ENCODE measurements at places on chromosomes 6 and 20. TPM values are rescaled to one million over a fixed set of nuclear protein-coding genes. Genes with fewer than 3 reads are reported as not detected.

PRKN gene
- 7.0 TPM for total RNA-seq

PDE7B gene
- not detected for total RNA-seq

CSTF1 gene
- total RNA-seq: 25.6 TPM

C6orf15 gene
- not detected for total RNA-seq

LGSN gene
- total RNA-seq: not detected

DYNLT2 gene
- total RNA-seq: 1.7 TPM

MYCT1 gene
- not detected for total RNA-seq

TBXT gene
- not detected for total RNA-seq
